ENCODE measurements at places on chromosomes 3 and 15. TPM values are rescaled to one million over a fixed set of nuclear protein-coding genes. Genes with fewer than 3 reads are reported as not detected.

FBXL22 gene
- total RNA-seq: not detected

ISL2 gene
- 2.7 TPM for total RNA-seq

KIF15 gene
- total RNA-seq: 26.2 TPM

TXNRD3 gene
- 4.1 TPM for total RNA-seq

ACP3 gene
- 5.4 TPM for total RNA-seq

GP5 gene
- total RNA-seq: 0.12 TPM

- no peak for DNase-seq
These were observed 364.4 kb upstream of the MCTP2 start for GRCh38 chr15:93866948-93867347.

DNA sequence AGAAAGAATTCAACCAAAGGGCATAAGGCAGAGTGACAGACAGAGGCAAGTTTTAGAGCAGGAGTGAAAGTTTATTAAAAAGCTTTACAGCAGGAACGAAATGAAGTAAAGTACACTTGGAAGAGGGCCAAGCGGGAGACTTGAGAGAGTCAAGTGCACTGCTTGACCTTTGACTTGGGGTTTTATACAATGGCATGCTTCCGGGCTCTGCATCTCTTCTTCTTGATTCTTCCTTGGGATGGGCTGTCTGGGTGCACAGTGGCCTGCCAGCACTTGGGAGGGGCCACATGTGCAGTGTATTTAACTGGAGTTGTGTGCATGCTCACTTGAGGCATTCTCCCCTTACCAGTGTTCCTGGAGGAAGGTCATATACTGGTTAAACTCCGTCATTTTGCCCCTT, 30.4 kb upstream of the KLHL25 start:
- DNase-seq: no peak

DNA sequence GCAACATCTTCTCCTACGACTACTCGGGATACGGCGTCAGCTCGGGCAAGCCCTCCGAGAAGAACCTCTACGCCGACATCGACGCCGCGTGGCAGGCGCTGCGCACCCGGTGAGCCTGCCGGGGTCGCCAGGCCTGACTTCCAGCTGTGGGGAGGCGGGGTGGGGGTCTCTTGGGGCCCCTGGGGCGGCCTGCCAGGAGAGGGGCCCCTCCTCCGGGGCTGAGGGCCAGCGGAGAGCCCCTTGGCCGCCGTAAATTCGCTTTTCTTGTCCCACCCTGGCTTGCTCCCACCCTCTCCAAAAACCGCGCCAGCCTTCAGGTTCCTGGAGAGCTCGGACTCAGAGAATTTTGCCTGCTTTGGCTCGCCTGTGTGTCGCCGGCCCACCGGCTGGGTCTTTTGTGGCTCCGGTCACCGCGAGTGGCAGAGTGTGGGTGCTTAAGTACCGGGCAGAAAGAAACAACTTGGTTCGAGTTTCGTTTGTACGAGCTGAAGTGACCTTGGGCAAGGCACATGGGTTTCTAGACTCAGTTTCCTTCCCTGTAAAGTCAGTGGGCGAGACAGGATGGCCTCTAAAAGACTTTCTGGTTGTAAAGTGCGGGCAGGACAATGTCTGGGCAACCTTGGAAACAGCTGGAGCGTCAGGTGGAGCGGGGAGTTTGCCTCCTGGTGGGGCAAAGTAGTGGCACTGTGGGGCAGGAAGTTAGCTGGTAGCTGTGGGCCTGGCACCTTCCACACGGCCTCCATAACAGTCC, 976 bp downstream of the ABHD17C start:
- peak; percentile 29 for DNase-seq
